ENCODE measurements at places on chromosomes 13 and 19.

- H3K27me3 ChIP-seq = no peaks in the 10 kb centered on the region
- H3K27ac ChIP-seq = no peak overlapping the region
- H3K4me3 ChIP-seq = no peak overlapping the region
- no peaks in the 10 kb centered on the region for H3K4me1 ChIP-seq
Measured at GRCh38 chr19:21210037-21210621, 68.3 kb downstream of the ZNF431 start.

DNA sequence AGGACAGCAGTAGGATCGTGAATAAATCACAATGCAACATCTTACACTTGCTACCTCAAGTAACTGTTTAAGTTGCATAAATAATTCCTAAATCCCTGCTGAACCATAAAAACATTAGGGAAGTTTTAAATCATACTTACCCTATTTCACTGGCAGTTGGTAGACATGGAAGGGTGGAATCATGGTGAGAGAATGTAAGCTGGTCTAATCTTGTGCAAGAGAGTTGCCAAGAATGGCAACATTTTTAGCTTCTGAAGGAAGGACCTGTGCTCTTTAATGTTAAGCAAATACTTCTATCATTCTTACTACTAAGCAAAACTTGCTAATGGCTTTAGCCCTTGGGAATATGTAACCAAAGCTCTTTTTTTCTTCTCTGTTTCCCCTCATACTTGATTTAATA, 46.8 kb downstream of the MTUS2 start:
- H3K27ac ChIP-seq = no peak overlapping the region
- H3K27me3 ChIP-seq = no peaks in the 10 kb centered on the region
- no peaks in the 10 kb centered on the region for H3K4me1 ChIP-seq
- no peak overlapping the region for H3K4me3 ChIP-seq
- no peaks in the 10 kb centered on the region for H3K36me3 ChIP-seq

- no peak for DNase-seq
- peaks cover 23% of the 10 kb centered on the region for H3K4me1 ChIP-seq
- H3K27ac ChIP-seq = no peak overlapping the region
- no peak overlapping the region for H3K4me3 ChIP-seq
Measured at GRCh38 chr13:43080199-43080598, 56.8 kb downstream of the DNAJC15 start.

GRCh38 chr13:51995677-51996551, 15.3 kb downstream of the ATP7B start:
- H3K36me3 ChIP-seq = no peaks in the 10 kb centered on the region
- no peaks in the 10 kb centered on the region for H3K4me1 ChIP-seq
- DNase-seq = no peak
- H3K4me3 ChIP-seq = no peak overlapping the region
- no peaks in the 10 kb centered on the region for H3K27me3 ChIP-seq
- no peak overlapping the region for H3K27ac ChIP-seq

GRCh38 chr13:79237981-79238380, 168.1 kb downstream of the RBM26 start:
- no peak overlapping the region for H3K27ac ChIP-seq
- H3K4me3 ChIP-seq = no peak overlapping the region
- no peaks in the 10 kb centered on the region for H3K4me1 ChIP-seq

DNA sequence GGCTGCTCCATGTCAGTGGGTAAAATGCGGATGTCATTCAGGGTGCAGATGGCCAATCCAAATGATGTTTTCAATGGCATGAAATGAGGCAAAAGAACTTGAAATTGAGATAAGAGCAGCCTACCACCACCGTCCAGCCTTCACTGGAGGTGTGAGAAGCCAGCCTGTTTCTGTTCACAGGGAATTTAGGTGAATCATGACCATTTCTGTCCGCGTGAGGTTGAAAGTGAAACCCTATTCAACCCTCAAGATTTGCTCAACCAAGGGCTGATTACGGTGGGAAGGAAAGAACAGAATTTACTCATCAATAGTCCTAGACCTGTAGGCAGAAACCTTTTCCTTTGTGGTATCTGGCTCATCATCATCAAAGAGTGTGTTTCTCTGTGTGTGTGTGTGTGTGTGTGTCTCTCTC, 370.7 kb downstream of the COG6 start:
- H3K4me3 ChIP-seq = no peak overlapping the region
- DNase-seq = peak; percentile 74
- peaks cover 8% of the 10 kb centered on the region for H3K27me3 ChIP-seq

DNA sequence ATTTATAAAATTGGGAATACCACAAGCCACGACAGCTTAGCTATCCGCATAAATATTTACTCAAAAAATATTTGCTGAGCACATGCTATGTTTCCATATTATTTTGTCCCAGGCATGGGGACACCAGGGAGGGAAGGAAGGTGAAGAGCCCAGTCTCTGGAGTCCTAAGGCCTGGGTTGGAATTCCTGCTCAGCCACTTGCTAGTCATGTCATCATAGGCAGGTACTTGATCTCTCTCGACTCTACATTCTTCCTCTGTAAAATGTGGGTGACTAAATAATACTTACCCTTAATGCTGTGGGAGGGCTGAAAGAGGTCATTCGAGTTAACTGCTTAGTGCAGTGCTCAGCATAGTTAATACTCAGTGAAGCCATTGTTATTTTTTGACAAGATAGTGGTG, 4.3 kb upstream of the RNASEH2B start:
- no peaks in the 10 kb centered on the region for H3K27me3 ChIP-seq
- no peak overlapping the region for H3K4me3 ChIP-seq
- DNase-seq = no peak
- no peaks in the 10 kb centered on the region for H3K36me3 ChIP-seq

DNA sequence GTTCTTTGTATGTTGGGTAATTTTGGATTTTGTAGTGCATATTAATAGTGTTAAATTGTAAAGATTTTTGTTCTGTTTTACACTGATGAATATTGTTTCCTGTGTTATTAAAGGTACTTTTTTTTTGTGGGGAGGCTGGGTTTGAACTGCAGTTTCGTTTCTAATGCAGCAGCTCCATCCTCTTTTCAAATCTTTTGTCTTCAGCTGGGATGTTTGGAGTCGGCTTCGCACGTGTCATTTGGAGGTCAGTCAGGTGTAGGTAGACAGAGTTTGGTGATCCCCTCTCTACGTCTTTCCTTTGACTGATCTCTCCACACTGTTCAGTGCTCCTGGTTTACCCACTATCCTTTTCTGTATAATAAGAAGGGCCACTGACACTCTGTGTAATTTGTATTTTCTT, 30.3 kb downstream of the TDRD3 start:
- DNase-seq = peak; percentile 78
- peaks cover 7% of the 10 kb centered on the region for H3K4me1 ChIP-seq
- peak overlapping the region; percentile 46 for H3K27ac ChIP-seq

DNA sequence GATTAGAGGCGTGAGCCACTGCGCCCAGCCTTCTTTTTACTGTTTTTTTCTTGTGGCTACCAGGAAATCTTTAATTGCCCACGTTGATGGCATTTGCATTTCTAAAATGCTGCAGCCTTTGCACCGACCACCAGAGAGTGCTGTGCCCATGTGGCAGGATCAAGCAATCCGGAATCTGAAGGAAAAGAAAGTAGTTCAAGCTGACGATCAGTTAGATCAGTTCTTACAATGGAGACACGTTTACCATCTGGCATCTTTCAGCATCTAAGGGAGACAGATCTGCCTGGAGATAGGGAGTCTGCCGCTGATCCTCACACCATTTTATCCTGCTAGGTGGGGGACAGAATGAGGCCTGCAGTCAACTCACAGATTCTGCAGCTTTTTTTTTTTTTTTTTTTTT, 19.9 kb downstream of the TINCR start:
- H3K27ac ChIP-seq = no peak overlapping the region
- no peaks in the 10 kb centered on the region for H3K36me3 ChIP-seq
- H3K4me1 ChIP-seq = no peaks in the 10 kb centered on the region
- no peak overlapping the region for H3K4me3 ChIP-seq
- DNase-seq = peak; percentile 53

GRCh38 chr19:4038057-4038456, 28.6 kb downstream of the ZBTB7A start:
- no peaks in the 10 kb centered on the region for H3K4me1 ChIP-seq
- no peaks in the 10 kb centered on the region for H3K36me3 ChIP-seq
- no peak for DNase-seq

GRCh38 chr13:51070005-51070649, 40.9 kb downstream of the C13orf42 start:
- H3K4me3 ChIP-seq = no peak overlapping the region
- 0 out of 2 replicates have a peak, but pooled peaks cover 3% of the 10 kb centered on the region for H3K4me1 ChIP-seq
- peak; percentile 66 for DNase-seq
- no peak overlapping the region for H3K27ac ChIP-seq
- H3K36me3 ChIP-seq = no peaks in the 10 kb centered on the region

DNA sequence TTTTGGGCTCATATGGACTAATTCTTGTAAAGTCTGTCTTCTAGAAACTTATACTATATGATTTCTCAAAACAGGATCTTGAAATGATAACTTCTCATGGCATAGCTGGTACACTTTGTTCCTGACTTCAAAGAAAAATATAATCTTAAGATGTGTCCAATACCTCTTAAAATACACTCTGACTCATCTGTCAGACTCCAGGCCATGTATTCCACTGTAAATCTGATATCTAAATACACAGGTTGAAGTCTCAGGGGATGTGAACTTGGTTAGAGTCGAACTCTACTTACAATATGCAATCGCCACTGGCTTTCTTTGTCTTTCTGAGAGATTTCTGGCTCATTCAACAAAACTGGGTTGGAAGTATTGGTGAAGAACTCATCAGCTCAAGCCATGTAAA, 99.8 kb downstream of the LACC1 start:
- no peak for DNase-seq
- H3K4me3 ChIP-seq = no peak overlapping the region
- H3K27ac ChIP-seq = no peak overlapping the region
- H3K27me3 ChIP-seq = no peaks in the 10 kb centered on the region

DNA sequence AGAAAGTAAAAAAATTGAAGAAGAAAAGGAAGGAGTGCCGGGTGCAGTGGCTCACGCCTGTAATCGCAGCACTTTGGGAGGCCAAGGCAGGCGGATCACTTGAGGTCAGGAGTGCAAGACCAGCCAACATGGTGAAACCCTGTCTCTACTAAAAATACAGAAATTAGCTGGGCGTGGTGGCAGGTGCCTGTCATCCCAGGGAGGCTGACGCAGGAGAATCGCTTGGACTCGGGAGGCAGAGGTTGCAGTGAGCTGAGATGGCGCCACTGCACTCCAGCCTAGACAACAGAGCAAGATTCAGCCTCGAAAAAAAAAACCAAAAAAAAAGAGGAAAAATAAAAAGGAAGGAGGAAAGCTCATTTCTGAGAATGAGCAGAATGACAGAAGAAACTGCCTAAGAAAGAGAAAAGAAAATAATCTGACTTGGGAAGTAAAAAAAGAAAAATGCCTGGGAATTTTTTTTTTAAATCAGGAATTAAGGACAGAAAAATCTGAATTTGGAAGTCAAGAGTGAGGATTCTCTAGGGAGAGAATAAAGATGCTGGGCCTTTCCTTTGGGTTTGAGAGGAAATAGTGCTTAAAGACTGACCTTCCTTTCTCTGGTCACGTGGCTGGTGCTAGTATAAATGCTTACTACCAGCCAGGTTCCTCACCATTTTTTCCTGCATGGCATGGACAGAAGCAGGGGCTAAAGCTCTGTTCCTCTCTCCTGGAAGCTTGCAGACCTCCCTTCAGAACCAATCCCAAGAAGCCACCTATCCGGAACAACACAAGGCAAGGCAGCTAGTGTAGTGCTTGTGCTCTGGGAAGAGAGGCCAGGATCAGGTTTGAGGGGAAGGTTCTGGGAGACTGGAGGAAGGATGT, at the start of gene FFAR2:
Gene FFAR2 (plus strand): TSS at position 652 of the 864 bp plus-strand sequence. CDS start 1,458 bp downstream, outside the sequence.
- H3K36me3 ChIP-seq = no peaks in the 10 kb centered on the region
- H3K27me3 ChIP-seq = peaks cover 54% of the 10 kb centered on the region
- peaks cover 27% of the 10 kb centered on the region for H3K4me1 ChIP-seq
- H3K4me3 ChIP-seq = no peak within 1 kb of the TSS
- no peak for DNase-seq

DNA sequence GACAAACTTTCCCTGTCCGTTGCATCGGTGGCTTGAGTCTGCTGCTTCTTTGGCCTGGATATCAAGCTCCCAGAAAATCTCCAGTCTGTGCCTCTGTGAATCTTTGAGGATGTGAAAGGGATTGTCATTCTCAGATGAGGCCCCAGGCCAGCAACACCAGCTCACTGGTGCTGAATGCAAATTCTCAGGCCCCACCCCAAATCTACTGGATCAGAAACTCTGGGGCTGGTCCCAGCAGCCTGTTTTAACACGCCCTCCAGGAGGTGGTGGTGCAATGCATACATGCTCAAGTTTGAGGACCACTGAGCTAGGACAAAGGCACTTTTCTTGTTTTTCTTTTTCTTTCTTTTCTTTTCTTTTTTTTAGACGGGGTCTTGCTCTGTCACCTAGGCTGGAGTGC, 23.6 kb downstream of the TNFSF11 start:
- no peaks in the 10 kb centered on the region for H3K4me1 ChIP-seq
- H3K27ac ChIP-seq = no peak overlapping the region
- no peaks in the 10 kb centered on the region for H3K36me3 ChIP-seq

- no peaks in the 10 kb centered on the region for H3K4me1 ChIP-seq
- no peaks in the 10 kb centered on the region for H3K36me3 ChIP-seq
- H3K4me3 ChIP-seq = no peak overlapping the region
- no peaks in the 10 kb centered on the region for H3K27me3 ChIP-seq
Measured at GRCh38 chr13:98096059-98096458, 46.8 kb upstream of the FARP1 start.

- H3K4me1 ChIP-seq = no peaks in the 10 kb centered on the region
- no peak for DNase-seq
- H3K4me3 ChIP-seq = no peak overlapping the region
- no peak overlapping the region for H3K27ac ChIP-seq
- no peaks in the 10 kb centered on the region for H3K36me3 ChIP-seq
Measured at GRCh38 chr13:27662738-27663470, 41.2 kb downstream of the POLR1D start.

- no peaks in the 10 kb centered on the region for H3K27me3 ChIP-seq
- no peak overlapping the region for H3K27ac ChIP-seq
Measured at GRCh38 chr19:13025819-13026456, 30.7 kb downstream of the NFIX start.

DNA sequence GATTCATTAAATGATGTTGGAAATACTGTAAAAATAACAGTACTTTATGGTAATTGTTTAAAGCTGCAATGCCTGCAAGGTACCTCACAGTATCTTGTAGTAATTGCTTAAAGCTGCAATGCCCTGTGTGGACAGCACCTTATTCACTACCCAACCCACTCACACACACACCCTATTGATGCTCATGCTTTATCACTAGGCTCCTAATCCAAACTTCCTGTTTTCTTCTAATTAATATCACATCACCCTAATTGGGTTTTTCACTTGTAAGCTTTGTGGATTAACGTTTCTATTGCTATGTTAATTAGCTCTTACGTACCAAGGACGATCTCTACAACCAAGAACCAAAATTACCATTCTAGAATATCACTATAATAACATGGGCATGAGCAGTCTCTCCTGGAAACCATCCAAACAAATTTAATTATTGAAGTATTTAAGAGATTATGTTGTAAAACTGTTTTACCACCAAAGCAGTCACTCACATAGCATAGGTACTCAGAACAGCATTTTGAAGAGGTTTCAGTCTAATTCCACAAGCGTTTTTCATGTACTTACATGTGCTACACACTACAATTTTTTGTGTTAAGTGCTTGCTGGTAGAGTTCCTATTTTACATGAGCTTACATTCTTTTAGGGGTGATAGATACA, 303.8 kb downstream of the PCDH9 start:
- no peak overlapping the region for H3K4me3 ChIP-seq
- H3K27ac ChIP-seq = no peak overlapping the region
- DNase-seq = no peak
- H3K4me1 ChIP-seq = no peaks in the 10 kb centered on the region
- H3K36me3 ChIP-seq = no peaks in the 10 kb centered on the region
- no peaks in the 10 kb centered on the region for H3K27me3 ChIP-seq
